ENCODE measurements at places on chromosomes 1 and 21.

DNA sequence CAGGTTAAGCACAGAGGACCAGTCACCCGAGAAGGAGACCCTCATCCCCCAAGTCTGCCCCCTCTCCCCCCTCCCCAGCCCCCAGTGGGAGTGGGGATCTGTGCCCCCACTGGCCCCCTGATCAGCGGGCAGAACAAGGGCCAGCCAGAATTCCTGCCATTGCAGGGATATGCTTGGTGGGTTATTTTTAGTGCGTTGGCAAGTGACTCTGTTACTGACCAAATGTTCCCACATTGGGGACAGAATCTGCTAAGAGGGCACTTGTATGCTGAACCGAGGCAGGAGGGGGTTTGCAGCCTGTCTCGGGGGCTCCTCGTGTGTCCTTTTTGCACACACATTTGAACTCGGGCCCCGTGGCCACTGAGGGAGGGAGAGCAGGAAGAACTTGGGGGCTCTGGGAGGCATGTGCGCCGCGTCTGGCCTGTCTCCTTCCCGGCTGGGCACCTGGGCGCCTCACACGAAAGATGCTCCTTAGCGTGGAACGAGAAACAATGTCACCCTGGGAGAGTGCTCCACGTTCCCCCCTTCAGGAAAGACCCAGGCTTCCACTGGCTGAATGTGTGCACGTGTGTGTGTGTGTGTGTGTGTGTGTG lies 66.4 kb upstream of the CASZ1 start:
- DNase-seq, result no peak

DNA sequence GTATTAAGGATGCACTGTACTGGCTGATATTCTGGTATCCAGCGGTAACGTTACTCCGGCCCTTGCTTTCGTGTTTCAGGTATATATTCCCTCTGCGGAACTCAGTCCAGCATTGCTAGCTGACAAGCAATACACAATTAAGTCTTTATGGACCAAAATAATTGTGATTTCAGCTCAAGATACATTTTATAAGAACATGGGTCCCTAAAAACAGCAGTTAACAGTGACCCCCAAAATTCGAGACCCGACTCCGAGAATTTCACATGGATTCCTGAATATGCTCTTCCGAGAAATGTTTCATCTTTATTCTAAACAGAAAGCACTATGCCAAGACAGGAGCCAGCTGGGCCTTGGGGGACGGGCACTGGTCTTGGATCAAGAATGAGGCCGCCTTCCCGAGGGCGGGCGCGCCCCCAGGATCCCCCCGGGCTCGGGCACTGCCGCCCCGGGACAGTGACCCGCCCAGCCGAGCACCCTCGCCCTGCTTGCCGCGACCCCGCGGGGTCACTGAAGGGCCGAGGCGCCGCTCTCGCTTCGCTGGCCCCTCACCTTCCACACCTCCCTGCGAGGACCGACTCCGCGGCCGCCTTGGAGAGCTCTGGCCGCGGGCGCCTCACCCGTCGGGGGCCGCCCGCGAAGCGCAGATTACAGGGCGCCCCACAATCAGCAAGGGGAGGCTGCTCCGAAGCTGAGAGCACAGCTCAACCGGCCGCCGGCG lies 610 bp downstream of the SCYL3 start:
- no peak for DNase-seq

- DNase-seq, result no peak
Observed at GRCh38 chr1:24206083-24206464, 19.0 kb upstream of the IFNLR1 start.

DNA sequence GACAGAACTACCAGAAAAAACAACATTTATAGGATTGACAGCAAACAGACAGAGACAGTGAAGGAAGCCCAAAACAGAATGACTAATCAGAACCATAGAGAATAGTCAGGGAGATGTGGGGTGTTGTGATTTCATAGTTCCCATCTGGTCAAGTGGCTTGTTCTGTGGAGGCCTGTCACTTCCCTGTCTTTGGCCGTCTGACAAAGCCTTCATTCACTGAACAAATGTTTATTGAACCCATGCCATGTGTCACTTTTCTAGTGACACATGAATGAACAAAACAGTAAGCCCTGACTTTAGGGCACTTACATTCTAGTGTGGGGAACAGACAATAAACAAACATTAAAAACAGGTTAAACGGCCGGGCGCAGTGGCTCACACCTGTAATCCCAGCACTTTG lies 3.2 kb upstream of the SRRM1 start:
- DNase-seq, result no peak

- DNase-seq, result no peak
Observed at GRCh38 chr1:36051821-36052220, 32.1 kb upstream of the TEKT2 start.

DNA sequence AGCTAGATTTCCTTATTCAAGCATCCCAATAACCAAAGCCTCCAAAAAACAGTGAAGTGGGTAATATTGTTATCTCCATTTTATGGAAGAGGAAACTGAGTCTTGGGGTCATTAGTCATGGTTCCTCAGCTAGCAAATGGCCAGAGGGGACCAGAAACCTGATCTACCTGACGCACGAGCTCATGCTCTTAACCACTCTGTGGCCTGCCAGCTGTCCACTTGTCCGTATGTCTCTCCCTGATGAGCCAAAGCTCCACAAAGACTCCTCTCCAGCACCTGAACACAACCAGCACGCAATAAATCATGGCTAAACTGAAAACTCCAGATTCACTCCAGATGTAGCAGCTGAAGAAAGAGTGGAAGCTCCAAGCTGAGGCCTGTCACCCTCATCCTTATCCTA lies 5.8 kb downstream of the CAPN8 start:
- DNase-seq, result no peak

- no peak for DNase-seq
Observed at GRCh38 chr21:41361786-41362604, at the start of gene MX2. MX2 (plus strand) TSS chr21:41362027; CDS start chr21:41376907, 14,880 bp downstream.

- peak; percentile 66 for DNase-seq
Observed at GRCh38 chr1:116377541-116378529, 4.8 kb downstream of the ATP1A1 start.

- DNase-seq, result no peak
Observed at GRCh38 chr1:227880342-227880924, 65.0 kb downstream of the PRSS38 start.

DNA sequence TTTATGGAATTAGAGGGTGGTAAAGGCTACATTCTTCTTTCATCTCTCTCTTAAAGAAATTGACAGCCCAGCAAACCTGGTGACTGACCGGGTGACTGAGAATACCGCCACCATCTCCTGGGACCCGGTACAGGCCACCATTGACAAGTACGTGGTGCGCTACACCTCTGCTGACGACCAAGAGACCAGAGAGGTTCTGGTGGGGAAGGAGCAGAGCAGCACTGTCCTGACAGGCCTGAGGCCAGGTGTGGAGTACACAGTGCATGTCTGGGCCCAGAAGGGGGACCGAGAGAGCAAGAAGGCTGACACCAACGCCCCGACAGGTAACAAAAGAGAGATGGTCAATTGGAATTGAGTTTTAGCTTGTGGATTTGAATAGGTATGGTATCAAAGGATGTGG lies 29.7 kb downstream of the TNN start:
- DNase-seq, result no peak

DNA sequence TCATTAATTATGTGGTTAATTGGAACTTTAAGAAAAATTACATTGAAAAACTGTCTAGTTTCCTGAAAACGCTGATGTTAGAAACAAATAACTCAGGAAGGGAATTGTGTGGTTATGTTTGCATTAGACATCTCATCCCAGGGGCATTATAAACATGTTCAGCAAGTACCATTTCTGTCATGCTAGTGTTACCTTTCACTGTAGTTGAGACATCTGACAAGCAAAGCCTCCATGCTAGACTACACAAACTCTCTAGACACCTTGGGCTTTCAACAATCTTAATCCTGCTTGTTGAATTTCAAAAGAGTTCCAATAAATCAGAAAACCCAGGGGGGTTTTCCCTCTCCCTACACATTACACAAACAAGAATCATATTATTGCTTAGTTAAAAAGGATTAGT lies 536.8 kb downstream of the KCNT2 start:
- no peak for DNase-seq

DNA sequence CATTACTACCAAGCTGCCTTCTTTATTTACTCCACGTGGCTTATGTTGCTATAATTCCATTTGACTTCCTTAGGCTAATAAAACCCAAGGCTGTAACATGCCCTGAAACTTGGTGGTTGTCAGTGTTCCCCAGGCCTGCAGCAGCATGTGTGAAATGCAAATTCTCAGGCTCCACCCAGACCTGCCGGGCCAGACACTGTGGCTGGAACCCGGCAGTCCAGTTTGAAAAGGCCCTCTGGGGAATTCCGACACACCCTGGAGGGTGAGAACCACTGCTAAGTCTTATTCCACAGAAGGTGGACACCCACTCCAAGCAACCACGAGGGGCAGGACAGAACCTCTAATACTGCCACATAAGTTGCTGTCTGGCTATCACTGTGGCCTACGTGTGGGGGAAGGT lies 41.4 kb downstream of the URB1 start:
- DNase-seq, result peak; percentile 17

DNA sequence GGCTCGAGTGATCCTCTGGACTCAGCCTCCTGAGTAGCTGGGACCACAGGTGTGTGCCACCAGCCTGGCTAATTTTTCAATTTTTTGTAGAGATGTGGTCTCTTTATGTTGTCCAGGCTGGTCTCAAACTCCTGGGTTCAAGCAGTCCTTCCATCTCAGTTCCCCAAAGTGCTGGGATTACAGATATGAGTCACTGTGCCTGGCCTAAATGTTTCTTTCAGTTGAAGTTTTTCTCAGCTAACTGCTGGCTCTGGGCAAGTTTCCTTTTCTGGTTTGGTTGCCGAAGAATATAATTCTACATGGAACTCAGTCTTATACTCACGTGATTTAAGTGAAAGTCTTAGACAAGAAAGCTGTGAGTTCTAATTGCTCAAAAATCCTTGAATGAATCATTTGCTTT lies 57.0 kb downstream of the SASS6 start:
- DNase-seq, result no peak

DNA sequence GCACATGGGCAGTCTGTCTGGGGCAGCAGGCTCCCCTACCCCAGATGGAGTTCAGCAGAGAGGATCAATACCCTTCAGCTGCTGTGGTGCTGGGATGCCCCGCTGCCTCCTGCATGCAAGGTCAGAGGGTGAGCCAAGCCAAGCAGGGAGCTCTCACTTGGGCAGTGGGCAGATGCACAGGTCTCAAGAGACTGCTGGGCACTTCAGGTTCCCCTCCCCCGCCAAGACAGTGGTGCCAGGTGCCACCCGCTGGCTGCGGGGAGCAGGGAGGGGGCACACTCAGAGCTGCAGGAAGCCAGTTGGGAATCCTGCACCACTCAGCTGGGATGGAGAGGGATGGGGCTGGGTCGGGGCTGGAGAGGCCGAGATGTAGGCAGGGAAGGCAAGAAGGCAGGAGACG lies 15.8 kb upstream of the EVA1B start:
- no peak for DNase-seq

DNA sequence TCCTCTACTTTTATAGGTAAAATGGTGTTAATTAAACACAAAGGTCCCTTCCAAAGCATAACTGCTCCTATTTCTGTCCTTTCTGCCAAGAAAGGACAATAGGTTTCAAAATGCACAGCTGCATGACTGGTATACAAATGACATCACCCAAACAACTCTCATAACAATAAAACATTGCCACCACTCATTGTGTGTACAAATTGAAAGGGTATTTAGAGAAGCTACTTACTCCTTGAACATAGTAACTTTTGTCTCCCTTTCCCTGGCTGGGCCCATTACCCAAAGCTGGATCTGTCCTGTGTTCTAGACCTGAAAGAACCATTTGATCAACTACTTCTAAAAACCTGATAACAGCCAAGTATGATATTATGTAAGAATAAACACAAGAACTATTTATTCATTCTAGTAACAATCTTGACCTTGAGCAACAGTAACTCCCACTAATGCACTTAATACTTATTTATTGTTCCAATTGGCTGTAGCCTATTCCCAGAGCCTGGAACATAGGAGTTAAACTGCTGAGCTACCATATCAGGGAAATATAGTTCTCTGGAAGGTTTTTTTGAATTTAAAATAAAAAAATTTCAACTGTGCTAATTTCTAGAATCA lies 38.2 kb downstream of the TTLL7 start:
- no peak for DNase-seq

Measured in LNCaP clone FGC (cell line).